Activated T-helper 1 cell treated with anti-CD3 and anti-CD28 coated beads, Interleukin-12 subunit alpha, Interleukin-12 subunit beta, Interleukin-2, Interleukin-4 antibody, amounts not matched to agents 30 ng/mL and 10 ng/mL and 1 ng/mL, durations not matched to agents 14 hours and 24 hours and 36 hours (primary cell): ENCODE measurements at places on chromosomes 2 and 18. TPM values are rescaled to one million over a fixed set of nuclear protein-coding genes. Genes with fewer than 3 reads are reported as not detected.

PLEK gene
- 3.2 TPM in 2 replicates for total RNA-seq

ARHGAP15 gene
- total RNA-seq = 64.3 and 65.3 TPM in 2 replicates

ZNF521 gene
- total RNA-seq = not detected in 2 replicates

CCDC141 gene
- total RNA-seq = 0.78 and 1.2 TPM in 2 replicates

C1QL2 gene
- not detected in 2 replicates for total RNA-seq

BCL2 gene
- 95.9 and 97.1 TPM in 2 replicates for total RNA-seq
